Putamen (tissue), 1 donor: ENCODE measurements at places on chromosomes 5 and 9.

DNA sequence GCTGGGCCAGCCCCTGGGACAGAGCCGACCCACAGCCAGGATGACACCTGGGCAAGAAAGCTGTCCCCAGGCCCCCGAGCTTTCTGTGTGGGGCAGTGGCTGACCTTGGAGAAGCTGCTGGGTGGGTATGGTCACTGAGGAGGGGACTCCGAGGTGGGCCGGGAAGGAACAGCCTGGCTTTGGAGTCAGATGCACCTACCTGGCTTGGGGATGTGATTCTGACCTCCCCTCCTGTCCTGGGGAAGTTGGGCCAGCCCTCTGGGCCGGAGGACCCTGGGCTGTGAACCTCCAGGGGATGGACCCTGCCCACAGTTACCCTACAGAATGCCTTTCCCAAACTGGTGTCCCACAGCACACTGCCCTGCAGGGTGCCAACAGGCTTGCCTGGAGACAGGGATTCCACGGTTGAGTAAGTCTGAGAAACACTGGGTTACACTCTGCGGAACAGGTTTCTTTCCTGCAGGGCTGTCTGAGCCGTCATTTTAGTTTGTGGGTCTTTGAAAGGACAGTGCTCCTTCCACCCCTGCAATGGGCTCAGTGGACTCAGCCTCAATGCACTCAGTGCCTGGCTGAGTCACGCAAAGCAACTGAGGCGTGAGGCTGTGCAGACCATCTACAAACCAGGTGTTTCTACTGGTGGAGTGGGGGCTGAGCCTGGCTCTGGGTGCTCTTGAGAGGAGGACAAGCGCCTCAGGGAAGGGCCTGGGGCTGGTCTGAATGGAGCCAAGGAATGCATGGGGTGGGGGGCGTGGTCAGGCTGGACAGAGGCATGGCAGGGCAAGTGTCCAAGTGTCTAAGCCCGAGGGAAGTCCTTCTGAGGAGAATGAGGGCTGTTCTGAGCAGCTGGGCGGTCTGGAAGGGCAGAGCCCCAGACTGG, 41.3 kb upstream of the PHYKPL start:
- no peak for DNase-seq

GRCh38 chr5:39843767-39844166, 419.0 kb upstream of the DAB2 start:
- no peak for DNase-seq

GRCh38 chr9:129109537-129109903, 1.1 kb downstream of the CRAT start:
- DNase-seq: no peak

DNA sequence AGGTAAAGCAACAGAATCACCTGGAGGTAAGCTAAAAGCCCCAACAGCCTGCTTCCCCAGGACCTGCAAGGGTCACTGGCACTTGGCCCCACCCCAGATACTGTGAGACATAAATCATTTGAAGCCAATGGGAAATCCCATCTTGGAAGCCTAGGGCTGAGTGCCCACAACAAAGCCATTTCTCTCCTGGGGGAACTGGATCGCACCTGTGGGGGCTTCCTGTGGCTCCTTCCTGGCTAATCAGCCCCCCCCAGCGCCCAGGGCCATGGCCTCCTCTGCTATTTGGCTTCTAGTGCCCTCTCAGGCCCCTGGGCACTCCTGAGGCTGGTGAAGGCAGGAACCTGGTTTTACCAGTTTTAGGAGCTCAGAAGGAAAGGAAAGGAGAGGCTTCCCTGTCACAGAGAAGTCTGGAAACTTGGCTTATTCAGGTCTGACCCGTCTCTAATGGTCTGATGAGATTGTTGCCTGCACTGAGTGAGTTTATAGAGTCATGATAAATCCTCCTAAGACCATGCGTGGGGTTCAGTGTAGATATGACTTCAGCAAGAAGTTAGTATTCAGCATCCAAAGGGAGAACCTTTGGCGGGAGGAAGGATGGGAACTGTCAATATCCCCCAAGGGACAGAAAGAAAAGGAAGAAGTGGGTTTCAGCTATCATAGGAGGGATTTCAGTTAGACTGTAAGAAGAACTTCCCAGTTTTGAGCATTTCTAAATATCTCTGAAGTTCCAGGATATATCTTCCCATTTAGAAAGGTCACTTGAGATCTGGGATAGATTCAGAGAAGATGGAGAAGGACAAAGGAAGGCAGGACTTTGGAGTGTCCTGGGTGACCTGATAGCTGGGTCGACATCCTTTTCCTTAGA, 1.2 kb downstream of the KCNMB1 start:
- DNase-seq: no peak

- DNase-seq: no peak
Measured at GRCh38 chr5:855771-856530, 5.2 kb upstream of the ZDHHC11 start.

DNA sequence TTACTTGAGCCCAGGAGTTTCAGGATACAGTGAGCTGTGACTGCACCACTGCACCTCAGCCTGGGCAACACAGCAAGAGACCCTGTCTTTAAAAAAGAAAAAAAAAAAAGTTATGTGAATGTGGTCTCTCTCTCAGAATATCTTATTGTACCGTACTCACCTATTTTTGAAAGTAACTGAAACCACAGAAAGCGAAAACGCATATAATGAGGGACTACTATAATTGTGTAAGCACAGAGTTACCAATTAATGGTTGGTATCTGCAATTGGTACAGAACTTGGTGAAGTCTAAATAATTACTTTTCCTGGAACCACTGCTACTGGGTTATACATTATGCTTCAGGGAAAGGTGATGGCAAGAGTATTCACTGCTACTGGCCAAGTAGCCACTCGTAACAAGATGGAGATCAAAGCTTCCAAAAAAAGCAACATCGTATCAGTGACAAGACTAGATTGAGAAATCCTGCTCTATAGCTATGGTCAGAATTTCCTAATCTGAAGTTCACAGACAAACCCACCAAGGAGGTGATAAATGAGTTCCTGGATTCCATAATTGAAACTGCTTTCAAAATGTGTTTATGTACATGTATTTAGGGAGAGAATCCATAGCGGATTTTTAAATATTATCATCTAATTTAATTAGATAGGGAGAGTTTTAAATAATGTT, 82.7 kb downstream of the NR6A1 start:
- no peak for DNase-seq
